T follicular helper cell (primary cell): ENCODE measurements at places on chromosomes 2 and 18.

- no peak for DNase-seq
Measured at GRCh38 chr2:68383778-68384177, 18.7 kb downstream of the PLEK start.

DNA sequence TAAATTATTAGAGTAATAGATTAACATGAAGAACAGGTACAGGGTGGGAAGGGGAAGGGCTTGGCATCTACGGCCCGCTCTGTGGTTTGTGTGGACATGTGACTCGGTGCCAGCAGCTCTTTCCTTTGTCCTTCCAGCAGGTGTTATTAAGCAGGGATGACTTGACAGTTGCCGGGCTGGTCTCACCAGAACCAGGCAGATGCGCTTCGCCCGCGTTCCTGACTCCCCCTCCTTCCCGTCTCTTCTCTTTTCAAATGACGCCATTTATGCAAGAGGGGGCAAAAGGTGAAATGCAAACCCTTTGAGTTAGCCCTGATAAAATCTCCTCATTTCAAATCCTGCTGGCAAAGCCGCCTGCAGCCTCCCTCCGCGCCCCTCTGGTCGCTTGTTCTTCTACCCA is 38.9 kb upstream of the MGAT4A start:
- DNase-seq = peak; percentile 38

- peak; percentile 14 for DNase-seq
Measured at GRCh38 chr2:206800506-206801417, 35.4 kb downstream of the FASTKD2 start.

- no peak for DNase-seq
Measured at GRCh38 chr2:105567996-105568494, 169.2 kb upstream of the FHL2 start.

DNA sequence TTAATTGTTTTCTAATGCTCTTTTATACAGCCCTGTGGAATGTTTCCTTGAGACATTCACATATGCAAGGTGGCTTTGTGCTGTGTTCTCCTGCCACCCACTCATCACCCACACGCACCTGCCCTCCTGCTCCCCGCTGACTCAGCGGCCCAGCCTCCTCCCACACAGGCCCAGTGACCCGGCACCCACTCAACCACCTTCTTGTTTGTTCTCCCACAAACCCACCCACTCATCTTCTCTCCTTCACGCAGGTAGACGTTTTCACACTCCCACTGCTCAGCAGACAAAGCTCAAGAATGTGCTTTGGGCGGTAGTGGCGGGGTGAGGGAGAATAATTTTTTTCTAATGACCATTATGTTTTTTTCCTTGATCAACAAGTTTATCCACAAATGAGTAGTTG is 28.6 kb upstream of the NEMP2 start:
- DNase-seq = no peak

DNA sequence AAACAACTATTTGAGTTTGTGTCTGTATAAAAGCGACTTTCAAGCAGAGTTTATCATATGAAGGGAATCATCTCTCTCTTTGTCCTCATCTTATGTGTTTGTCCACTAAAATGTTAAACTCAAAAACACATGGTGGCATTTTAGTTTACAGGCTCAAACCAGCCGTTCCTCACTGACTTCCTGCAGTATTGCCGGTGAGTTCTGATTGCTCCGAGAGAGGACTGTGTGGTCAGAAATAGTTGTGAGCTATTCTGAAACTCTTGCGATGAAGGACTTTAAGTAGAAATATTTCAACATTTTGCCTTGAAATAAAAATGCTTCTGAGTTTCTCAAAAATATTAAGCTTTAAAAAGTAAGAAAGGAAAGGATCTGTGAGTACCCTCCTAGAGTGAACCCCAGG is 163.2 kb upstream of the CAVIN2 start:
- DNase-seq = no peak

DNA sequence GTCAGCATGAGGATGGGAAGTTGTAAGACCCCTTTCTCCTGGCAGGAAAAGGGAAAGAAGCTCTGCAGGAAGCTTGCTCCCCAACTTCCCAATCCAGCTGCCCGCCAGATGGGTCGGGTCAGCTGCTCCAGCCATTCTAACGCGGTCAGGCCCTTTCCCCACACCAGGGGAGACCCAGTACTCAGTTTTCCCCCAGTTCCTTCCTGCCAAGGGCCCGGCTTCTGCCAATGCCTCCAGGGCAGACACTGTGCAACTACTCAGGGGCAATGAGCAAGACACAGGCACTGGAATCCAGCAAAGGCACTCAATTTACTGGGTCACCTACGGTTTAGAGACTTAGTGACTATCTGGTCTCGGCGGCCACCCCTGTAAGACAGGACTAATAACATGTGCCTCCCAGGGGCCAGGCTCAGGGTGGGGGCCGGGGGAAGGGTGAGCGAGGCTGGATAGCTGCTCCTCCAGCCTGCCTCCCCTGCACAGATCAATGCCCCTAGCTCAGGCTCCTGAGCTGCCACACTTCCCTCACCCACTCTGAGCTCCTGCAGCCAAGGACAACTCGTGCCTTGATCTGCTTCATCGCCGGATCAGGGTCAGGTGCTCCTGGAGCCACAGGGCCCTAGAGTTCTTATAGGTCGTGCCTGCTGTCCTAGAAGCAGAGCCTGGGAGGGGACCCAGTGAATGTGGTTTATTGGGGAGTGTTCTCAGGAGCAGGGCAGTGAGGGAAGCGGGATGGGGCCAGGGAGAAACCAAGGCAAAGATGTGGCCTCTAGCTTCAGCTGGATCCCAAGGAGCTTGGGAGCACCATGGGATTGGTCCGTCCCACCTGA is 171.1 kb downstream of the ZFP36L2 start:
- no peak for DNase-seq

DNA sequence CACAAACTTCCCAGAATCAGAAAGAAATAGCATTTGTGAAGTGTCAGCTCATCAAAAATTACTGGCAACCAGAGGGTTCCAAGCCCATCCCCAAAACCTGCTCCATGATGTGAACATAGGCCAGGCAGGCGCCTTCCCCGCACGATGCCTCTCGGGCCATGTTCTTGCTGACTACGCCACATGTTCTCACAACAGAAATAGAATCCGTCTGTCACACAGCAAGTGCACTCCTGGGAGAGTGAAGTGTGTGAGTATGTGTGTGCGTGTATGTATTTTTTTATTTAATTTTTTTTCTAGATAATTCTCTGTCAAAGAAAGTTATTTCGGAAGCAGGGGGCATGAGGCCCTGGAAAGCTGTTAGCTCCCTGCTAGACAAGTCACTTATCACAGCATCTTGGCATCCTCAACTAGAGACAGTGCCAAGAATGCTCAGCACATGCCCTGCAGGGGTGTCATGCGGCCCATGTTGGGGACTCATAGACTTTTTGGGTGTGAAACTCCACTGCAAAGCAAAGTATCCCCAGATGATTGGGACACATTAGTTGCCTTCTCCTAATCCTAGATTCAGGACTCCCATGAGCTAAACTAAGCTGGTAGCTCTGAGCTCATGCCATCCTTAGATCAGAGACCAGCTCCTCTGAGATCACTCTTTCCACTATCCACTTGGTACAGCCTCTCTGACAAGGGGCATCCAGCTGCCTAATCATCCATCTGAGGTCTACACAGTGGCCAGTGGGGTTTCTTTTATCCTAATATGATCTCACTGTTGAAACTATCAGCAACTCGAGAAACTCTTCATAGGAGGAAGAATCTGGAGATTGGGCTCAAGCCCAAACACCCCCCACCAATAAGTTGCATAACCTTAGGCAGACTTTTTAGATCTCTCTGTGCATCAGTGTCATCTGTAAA is 53.2 kb upstream of the CYRIA start:
- DNase-seq = no peak

DNA sequence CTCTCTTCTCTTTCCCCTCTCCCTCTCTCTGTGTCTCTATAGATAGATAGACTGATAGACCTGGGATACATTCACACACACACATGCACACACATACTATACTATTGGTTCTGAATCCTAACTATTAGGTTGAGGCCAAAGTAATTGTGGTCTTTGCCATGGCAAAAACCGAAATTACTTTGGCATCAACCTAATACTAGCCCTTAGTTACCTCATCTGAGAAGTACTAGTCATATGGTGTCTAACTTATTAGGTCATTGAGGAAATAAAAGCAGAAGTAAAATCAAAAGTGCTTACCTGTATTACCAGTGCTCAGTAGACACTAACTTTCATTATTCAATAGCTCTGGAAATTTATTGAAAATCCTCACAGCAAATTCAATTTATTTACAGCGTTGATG is 451.5 kb downstream of the EPHA4 start:
- no peak for DNase-seq

DNA sequence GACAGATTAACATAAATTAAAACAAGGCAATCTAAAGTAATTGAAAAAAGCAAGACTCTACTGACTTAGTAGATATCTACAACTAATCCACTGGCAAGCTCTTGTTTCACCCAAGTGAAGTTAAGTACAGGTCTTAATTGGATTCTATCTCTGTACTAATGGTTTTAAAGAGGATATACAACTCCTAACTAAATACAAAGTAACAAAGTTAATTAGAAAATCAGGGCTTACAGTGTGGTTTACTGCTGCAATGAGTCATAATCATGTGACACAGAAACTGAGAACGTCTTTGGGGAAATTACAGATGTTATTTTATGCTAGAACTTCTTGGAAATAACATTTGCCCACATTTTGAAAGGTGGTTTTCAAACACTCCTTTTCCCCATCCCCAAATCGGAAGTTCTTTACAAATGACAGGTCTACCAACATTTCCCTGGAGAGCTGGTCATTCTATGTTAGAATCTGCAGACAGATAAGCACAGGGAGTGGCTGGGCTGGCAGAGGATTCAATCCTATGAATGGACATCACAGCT is 245.3 kb downstream of the STK39 start:
- no peak for DNase-seq

DNA sequence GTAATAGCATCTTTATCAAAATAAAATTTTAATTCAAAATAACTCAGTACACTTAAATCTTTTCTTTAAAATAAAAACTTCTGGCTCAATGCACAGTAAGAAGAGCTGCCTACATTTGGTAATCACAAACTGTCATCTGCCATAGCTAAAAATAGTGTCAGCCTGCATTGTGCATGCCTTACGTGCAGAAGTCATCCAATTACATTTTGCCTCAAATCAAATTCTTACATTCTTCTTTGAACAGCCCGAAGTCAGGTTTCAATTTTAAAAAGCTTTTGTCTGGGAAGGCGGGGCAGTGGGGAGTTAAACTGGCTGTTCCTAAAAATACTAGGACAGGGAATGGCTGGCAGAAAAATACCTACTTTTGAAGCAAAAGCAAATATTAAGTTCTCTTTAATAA is 51.1 kb downstream of the RTN4 start:
- no peak for DNase-seq

GRCh38 chr18:48203961-48204666 is 205.1 kb downstream of the ZBTB7C start:
- no peak for DNase-seq

- DNase-seq = no peak
Measured at GRCh38 chr2:109629867-109630266, 15.7 kb downstream of the SOWAHC start.

DNA sequence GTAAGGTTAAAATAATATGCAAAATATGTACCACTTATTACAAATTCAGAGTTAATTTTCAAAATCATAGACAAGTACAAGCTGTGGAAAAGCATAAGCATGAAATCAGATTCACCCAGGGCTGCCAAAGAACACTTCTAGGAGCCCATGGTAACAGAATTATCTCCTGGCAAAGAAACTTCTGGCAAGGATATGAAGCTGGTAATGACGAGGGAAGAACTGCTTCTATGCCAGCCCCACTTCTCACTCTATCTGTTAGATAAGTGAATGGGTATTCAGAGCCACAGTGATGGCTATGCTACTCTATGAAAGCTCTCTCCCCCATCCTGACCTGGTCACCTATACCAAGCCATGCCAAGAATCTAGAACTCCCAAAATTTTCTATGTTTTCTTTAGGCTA is 36.9 kb upstream of the PDE1A start:
- no peak for DNase-seq

DNA sequence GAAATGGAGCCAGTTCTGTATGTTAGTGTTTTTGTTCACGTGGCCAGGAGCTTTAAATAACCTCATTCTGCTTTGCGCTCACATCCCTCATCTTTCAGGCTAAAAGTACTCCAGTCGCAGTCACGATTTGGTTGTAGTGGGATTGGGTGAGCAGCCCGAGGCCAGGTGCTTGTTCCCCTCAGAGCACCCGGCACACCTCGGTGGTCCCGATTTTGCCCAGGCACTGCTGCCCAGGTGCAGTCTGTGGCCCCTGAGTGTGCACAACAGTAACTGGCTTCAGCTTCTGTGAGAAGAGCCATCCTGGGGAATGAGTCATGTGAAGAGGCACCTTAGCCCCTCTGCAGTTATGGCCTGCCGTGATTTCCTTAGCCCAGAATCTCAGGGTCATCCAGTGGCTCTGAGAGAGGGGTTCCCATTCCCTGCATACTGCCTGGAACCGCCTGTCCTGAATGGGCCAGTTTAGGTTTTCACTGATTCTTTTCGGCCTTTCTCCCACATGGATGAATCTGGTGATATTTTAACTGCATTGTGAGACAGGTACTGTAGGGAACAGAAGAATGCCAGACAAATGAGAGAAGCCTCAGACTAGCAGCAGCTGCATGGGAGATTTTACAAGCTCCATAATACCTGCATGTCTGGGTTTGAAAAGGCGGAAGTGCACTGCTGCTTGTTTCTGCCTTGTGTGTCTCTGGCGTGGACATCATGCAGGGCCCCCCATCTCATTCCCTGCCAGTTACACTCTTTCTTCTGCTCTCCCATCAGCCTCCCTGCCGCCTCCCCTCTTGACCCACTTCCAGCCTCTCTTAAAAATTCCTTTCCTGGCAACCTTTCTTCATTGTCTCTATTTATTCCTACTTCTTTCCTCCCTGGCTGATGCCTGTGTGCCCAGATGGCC is 33.5 kb downstream of the IMPA2 start:
- DNase-seq = no peak

- DNase-seq = no peak
Measured at GRCh38 chr2:45664635-45665261, 13.3 kb downstream of the PRKCE start.

DNA sequence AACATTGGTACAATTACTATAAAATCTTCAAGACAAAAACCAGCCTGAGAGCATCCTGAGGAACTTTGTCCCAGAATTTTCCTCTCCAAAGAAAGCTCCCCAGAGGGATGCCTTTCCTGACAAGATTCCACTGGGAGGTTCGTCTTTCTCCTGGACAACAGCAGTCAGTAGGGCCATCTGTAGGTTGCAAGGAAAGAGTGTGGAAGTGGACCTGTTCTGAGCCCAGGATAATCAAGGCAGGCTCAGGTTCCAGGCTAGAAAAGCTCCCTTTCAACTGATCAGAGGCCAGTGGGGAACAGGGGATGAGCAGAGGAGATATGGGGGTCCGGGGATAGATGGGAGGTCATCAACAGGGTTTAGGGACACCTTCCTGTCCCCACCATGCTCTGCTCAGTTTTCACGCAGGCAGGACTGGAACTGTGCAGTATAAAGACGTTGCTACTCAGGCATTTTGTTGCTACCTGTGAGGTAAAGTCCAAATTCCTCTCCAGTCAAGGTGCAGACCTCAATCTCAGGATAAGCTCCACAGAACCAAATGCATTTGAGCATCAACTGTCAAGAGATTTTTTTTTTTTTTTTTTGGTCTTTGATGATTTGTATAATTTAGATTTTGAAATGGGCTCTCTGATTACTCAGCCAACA is 126.2 kb downstream of the STRN start:
- DNase-seq = no peak

GRCh38 chr2:212005085-212005671 is 533.4 kb downstream of the ERBB4 start:
- no peak for DNase-seq

GRCh38 chr2:186925514-186925913 is 76.5 kb upstream of the ZSWIM2 start:
- no peak for DNase-seq
